ENCODE measurements at places on chromosomes 11 and 22.

- no peak for DNase-seq
These were observed 40.7 kb upstream of the XBP1 start for GRCh38 chr22:28841111-28841510.

DNA sequence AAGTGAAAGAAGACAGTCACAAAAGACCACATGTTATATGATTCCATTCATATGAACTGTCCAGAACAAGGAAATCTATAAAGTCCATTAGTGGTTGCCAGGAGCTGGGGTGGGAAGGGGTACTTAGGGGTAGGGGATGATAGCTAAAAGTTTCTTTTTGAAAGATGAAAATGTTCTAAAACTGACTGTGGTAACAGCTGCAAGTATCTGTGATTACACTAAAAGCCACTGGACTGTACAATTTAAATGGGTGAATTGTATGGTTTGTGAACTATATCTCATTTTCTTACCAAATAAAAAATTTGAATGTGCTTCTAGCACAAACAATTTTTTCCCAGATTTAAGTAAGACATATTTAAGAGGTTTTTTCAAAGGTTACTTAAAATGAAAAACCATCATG, 22.1 kb downstream of the CHKA start:
- no peak for DNase-seq

GRCh38 chr11:75149766-75150465, 991 bp upstream of the SLCO2B1 start:
- DNase-seq = no peak

DNA sequence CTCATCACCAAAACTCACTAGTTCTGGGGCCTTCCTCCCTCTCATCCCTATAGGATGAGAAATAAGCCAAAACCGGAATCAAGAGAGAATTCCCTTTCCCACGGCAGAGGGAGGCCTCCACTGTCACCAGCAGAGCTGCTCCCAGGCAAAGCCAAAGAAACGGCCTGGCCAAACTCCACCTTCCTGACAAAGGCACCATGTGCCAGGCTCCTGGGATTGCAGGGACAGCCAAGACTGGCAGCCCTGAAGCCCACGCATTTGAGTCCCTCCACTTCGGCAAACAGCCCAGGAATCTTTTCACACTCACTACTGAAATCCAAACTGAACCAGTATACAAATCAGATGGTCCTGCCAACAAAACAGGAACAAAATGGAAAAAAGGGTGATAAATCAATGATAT, 6.1 kb downstream of the SMCO4 start:
- DNase-seq = no peak

DNA sequence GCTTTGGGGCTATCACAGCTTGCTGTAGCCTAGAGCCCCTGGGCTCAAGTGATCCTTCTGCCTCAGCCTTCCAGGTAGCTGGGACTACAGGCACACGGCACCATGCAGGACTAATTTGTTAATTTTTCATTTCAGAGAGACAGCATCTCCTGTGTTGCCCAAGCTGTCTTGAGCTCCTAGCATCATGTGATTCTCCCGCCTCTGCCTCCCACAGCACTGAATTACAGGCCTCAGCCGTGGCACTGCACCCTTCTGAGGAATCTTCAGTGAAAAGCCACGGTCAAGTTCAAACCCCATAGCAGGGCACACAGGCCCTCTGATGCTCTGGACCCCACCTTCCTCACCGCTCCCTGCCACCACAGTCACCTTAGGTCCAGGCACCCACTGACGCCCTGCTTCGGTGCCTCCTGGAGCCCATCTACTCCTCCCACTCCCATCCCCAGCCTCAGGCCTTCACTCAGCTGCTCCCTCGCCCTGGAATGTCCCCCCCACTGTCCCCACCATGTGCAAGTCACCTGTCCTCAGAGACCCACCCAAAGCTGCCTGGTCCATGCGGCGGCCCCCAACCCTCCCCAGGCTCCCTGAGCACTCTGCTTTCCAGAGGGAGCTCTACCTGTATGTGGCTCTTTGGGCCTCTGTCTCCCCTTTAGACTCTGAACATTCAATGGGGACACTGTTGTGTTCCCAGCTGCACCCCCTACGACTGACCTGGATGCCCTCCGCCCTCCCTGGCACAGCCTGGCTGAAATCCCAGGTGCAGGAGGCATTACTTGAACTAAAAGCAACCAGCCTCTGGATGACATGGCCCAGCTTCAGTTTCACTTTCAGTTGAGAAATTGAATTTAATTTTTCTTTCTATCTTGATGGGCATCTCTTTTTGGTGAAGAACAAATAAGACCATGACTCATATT, 1.6 kb downstream of the APOL2 start:
- DNase-seq = no peak

DNA sequence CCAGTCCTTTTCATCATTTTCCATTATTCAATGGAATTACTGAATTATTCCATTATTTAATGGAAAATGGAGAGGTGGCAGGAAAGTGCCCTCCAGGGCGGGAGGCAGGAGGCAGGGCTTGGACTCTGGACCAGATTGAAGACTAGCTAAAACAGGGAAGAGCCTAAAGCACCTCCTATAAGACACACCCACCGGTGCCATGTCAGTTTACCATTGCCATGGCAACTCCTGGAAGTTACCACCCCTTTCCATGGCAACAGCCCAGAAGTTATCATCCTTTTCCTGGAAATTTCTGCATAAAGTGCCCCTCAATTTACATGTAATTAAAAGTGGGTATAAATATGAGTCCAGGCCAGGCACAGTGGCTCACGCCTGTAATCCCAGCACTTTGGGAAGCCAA, 443.7 kb downstream of the TBC1D22A start:
- DNase-seq = no peak

GRCh38 chr11:125025968-125026367, 37.1 kb upstream of the SLC37A2 start:
- DNase-seq = no peak

- no peak for DNase-seq
These were observed 106.3 kb downstream of the ATXN10 start for GRCh38 chr22:45777852-45778375.

GRCh38 chr11:16193897-16194381, 162.4 kb downstream of the SOX6 start:
- DNase-seq = no peak

- DNase-seq = no peak
These were observed 63.8 kb downstream of the SHISAL1 start for GRCh38 chr22:44248926-44249325.

GRCh38 chr11:109845437-109845836, 247.8 kb upstream of the ZC3H12C start:
- no peak for DNase-seq

DNA sequence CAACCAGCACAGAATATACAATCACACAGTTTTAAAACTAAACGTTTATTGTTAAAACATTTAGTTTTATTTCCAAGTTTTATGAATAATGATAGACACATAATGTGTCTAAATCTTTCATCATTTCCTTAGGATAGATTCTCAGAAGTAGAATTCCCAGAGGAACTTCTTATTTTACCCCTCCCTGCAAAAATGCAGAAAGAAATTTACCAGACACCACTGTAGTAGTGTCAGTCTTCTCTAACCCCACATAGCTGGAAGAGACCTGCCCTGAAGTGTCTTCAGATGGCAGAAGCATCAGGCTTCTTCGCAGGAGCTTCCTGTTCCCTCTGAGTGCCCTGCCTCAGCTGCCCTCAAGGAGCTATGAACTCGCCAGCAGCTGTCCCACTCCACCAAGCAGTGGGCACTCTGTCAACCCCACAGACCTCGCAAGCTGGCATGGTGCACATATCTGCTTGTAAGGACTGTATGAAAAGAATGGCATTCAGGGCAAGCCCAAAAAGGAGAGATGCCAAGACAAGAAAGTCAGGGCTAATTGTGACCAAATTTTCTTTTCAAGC, 28.5 kb upstream of the PAK1 start:
- no peak for DNase-seq

DNA sequence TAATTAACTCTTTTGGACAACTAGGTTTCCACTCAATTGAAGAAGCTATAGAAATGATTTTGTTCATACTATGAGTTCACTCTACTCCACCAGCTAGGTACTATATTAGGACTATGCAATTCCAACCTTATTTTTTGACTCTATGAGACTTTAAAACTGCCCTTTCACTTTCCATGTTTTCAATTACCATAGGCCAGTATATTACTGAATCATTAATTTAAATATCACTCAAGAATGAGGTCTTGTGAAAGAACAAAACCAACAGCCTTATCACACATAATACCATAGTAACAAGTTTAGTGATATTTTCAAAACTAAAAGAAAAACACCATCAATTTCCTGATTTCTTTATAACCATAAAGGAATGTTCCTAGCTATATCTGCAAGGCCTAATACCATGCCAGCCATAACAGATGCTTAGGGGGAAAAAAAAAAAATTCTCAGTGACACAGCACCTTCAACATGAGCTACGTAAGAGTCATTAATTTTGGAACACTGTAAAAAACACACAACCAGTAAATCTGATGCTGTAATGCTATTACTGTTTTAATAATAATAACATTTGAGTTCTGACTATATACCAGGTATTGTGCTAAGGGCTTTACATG, 6.1 kb downstream of the DCUN1D5 start:
- DNase-seq = no peak

DNA sequence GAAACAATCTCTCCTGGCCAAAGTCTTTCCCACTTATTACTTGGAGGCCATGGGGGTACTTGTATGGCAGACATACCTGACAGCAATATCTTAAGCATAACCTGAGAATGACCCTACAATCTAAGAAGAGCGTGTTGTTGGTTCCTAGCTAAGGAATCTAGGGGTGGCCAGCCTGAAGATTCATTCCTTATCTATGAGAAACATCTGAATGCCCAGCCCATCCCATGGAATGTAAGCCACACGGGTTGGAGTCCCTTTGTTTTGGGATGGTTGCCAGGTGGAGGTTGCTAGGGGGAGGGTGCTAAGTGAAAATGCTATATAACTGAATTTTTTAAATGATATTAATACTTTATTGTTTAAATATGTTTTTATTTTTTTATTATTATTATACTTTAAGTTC, 725.0 kb downstream of the ETS1 start:
- no peak for DNase-seq

DNA sequence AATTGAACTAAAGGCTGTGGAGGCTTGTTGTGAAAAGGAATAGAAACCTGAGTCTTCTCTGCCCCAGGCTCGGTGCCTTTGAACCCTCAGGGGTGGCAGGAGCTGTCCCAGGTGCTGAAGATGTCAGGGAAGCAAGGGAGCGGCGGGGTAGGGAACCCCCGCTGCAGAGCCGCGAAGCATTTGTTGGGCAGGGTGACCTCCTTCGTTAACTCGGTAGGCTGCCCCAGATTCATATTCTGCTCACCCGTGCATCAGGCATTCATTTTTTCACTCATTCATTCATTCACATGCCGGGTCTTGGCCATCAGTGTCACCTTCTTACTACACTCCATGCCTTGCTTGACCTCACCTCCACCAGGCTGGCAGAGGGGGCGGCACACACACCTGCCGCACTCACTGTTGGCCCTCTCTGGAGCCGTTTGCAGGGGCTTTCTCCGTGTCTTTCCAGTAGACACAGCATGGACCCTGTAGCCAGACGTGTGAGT, 618.9 kb downstream of the BRD1 start:
- DNase-seq = no peak

DNA sequence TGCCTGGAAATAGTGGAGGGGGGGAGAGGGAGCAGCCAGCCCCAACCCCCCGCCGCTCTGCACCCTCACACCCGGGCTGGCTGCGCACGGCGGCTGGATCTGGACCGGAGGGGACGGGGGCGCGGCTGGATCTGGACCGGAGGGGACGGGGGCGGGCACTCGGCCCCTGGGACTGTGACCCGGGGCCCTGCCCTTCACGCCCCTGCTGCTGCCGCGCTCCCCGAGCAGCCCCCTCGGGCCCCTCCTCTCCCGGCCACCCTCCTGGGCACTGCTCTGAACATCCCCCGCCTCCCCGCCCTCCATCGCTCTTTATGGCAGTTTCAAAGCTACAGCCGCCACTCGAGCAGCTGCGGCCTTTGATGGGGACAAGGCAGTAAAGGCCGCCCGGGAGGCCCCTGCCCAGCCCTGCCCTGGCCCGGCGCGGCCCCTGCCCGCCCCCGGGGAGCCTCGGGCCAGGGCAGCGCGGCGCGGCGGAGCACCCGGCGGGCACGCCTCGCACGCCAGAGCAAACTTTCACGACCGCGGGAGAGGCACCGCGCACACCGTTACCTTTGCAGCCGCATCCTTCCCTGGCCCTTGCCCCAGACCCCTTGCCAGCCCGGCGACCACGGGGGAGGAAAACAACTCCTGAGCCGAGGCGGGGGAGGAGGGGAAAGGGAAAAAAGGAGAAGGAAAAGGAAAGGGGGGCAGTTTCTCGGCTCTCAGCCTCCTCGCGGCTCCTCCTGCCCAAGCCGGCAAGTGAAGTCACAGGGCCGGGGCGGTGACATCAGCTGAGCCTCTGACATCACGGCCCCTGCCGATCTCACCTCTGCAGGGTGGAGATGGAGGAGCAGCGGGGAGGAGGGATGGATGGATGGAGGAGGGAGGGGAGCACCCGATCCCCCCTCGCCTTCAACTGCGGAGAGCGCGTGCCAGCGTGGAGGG, 13.1 kb upstream of the TCF20 start:
- peak; percentile 34 for DNase-seq

- DNase-seq = no peak
These were observed 195.1 kb upstream of the PLET1 start for GRCh38 chr11:112455791-112456190.

GRCh38 chr22:36951746-36952145, 38.3 kb downstream of the CSF2RB start:
- DNase-seq = no peak

GRCh38 chr11:75140269-75141138, 10.4 kb upstream of the SLCO2B1 start:
- peak; percentile 66 for DNase-seq

All from stimulated activated CD4-positive, alpha-beta T cell treated with anti-CD3 and anti-CD28 coated beads, Interleukin-4, amount 100 ng/mL, for 4 hours (primary cell).